ENCODE measurements at places on chromosomes 11 and 22.

- no peak for DNase-seq
Observed at GRCh38 chr22:23122992-23123803, 18.6 kb downstream of the RSPH14 start.

DNA sequence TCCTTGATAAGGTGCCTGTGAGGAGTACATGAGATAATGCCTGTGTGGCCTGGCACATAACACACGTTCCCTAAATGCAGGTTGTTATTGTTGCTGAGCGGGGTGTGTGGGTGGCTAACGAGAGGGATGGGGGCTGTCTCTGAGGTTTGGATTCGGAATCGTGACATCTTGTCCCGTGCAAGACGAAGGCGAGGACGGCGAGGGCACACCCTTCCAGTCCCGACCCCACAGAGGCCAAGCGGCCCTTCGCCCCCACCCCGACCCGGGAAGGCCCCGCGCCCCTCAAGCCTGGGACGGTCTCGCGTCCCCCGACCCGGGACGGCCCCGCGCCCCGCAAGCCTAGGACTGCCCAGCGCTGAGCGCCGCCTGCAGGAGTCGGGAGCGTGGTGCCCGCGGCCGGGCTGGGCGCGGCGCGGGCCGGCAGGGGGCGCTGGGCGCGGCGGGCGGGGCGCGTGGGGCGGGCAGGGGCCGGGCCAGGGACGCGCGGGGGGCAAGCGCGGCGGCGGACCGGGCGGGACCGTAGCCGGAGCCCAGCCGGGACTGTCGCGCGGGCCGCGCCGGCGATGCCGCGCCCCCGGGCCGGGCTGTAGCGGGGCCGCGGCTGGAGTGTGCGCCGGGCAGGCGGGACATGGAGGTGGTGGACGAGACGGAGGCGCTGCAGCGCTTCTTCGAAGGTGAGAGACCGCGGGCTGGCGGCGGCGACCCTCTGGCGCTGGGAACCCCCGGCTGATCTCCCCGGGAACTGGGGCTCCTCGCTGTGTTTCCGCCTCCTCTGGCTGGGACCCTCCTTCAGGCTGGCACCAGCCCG lies at the start of gene MYRF:
Gene MYRF, plus strand, starts transcription at position 520 of the 808 bp plus-strand sequence. Its CDS starts 109 bp downstream, at position 629.
- DNase-seq, result peak; percentile 35

GRCh38 chr11:1161410-1162137 lies 3.8 kb downstream of the MUC5AC start:
- no peak for DNase-seq

DNA sequence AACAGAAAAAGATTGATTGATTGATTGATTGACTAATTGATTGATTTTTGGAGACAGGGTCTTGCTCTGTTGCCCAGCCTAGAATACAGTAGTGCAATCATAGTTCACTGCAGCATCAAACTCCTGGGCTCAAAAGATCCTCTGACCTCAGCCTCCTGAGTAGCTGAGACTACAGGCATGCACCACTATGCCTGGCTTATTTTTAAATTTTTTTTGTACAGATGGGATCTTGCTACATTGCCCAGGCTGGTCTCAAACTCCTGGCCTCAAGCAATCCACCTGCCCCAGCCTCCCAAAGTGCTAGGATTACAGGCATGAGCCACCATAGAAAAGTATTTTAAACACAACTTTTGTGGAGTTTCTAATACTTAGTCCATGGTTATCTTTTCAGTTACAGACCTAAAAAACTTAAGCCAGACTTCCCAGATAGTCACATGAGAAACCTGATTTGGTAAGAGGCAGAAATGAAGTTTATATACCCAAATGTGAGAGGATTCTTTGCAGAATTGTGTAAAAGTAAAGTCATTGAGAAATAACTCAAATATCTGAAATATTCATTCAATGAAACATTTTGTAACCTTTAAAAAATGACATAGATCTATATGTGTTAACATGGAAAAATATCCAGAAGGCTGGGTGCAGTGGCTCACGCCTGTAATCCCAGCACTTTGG lies 186.5 kb downstream of the SWAP70 start:
- DNase-seq, result no peak

- DNase-seq, result no peak
Observed at GRCh38 chr11:12591706-12592105, 82.5 kb upstream of the TEAD1 start.

GRCh38 chr11:26048271-26048670 lies 283.7 kb upstream of the ANO3 start:
- DNase-seq, result no peak

DNA sequence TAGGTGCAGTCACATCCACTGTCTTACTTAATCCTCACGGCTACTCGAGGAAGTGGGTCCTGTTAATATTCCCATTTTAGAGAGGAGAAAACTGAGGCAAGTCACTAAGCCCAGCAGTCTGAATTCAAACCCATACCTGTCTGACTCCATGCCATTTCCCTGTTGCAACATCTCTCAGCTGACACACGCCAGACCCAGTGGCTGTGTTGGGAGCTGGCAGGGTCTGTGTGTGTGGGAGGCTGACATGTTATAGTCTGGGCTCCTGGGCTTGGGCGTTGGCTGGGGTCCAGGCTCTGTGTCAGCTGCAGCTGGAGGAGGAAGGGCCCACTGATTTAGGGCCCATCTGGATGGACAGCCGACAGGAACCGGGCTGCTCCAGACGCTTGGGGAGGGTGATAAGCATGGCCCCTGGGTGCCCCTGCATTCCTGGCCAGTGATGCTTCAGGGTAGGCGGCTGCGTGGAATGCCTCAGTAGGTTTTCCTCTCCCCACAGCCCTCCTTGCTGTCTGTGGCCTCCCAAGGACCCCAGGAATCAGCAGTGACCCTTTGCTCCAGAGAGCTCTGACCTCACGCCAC lies 562.5 kb downstream of the MN1 start:
- DNase-seq, result no peak

GRCh38 chr22:48093981-48094380 lies 1331.5 kb downstream of the TBC1D22A start:
- no peak for DNase-seq

GRCh38 chr11:2662430-2663299 lies 37.1 kb downstream of the KCNQ1OT1 start:
- no peak for DNase-seq

GRCh38 chr22:28411125-28411524 lies 268.5 kb downstream of the TTC28 start:
- DNase-seq, result no peak

DNA sequence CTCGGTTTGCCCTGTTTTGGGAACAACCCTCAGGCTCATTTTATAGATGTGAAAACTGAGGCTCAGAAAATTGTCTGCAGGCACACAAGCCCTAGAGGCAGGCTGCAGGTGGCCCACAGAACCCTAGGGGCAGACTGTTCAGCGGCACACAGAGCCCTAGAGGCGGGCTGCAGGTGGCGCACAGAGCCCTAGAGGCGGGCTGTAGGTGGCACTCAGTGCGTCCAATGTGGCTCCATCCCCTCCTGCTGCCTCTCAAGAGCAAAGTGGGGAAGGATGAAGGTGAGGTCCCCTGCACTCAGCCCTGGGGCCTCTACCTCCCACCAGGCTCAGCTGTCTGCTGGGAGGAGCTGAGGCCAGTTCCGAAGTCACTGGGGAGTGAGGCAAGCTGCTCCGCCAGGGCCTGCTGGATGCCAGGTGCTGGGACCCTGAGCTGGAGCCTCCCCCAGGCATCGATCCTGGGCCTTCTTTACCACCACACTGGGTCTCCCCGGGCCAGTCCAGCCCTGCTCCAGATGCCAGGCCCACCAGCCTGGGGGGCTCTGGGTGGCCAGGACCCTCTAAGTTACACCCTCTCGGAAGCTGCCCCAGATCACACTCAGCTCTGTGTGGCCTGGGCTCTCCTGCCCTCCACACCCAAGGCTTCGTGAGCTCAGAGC lies 2.3 kb downstream of the ACY3 start:
- DNase-seq, result peak; percentile 60

GRCh38 chr11:64230985-64231365 lies 627 bp downstream of the DNAJC4 start:
- DNase-seq, result no peak

DNA sequence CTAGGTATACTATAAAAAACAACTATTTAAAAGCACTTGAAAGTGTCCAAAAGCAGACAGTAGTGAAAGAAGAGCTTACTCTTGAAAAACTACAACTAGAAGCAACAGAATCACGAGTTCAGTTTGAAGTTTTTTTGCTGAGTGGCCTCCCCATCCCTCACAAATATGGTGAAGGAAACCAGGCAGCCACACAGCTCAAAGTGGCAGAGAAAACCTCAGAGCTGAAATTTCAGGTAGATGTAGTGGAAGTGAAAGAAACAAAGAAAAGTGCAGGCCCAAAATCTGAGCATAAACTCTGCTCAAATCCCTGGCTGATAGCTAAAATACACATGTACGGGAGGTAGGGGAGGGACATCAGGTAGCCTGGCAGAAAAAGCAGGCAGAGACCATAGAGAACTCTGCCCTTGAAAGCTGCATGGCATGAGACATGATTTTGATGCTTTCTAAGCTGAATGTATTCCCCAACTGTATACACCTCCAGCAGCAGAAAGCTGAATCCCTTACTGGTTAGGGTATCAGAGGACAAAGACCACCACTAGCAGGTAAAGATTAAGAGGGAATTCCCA lies 12.1 kb downstream of the BTBD10 start:
- no peak for DNase-seq

DNA sequence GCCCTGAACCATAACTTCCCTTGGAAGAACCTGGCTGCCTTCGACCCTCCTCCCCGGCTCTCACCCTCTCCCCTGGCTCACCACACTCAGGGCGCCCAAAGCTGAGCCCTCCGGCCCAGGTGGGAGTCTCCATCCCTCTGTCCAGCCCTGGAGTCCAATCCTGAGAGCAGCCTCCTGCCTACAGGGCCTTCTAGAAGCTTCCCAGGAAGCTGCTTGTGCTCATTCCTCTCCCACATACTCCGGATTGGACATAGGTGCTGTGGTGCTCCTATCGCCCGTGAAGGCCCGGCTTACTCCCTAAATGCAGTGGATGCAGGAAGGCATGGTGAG lies 1332.0 kb downstream of the BRD1 start:
- no peak for DNase-seq

DNA sequence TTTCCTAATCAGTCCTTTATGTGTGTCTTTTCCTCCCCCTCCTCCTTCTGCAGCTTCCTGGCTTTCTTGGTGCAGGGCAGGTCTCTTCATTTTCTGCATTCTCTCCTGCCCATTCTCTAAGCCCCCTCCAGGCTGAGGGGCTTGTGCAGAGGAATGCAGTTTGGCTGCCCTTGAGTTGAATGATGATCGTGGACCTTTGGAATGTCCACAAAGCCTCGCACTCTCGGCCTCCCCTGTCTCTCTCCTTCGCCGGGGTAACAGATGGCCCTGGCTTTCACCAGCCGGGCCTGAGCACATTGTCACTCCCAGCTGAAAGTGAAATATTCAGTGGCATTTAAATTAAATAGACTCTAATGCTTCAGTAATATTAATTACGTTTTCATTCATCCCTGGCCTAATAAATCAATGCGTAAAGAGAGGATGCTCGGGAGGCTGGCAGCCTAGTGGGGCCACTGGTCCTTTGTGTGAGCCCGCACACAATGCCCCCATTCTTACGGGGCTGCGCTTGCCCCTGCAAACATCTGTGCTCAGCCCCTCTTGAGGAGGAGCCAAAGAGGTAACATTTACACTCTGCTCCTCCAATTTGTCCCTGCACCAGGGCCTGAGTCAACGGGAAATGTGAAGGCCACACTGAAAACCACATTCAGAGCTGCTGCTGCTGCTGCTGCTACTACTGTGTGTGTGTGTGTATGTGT lies 64.9 kb upstream of the PAX6 start:
- no peak for DNase-seq

DNA sequence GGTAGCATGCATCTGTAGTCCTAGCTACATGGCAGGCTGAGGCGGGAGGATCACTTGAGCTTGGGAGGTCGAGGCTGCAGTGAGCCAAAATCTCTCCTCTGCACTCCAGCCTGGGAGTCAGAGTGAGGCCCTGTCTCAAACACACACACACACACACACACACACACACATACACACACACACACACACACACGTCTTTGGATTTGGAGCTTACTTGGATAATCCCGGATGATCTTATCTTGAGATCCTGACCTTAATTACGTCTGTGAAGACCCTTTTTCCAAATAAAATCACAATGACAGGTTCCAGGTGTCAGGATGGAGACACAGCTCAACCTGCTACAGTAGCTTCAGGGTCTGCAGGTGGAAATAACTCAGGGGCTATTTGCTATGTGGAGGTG lies 1.1 kb downstream of the UPB1 start:
- DNase-seq, result no peak

DNA sequence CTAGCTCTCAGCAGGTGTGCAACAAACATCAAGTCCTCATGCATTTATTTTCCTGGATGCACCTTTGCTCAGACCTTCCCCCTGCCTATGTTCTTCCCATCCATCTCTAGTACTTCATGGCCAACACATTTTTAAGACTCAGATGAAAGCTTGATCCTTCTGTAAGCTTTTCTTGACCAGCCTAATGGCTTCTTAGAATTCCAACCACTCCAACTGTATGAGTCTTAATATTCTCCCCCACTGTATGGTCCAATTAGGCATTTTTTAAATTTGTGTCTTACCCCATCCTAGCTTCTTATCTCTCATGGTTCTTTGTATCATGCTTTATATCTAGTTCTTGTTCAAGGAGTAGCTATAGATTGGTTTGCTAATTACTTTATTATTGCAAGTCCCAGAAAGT lies 44.8 kb downstream of the TENM4 start:
- DNase-seq, result no peak

DNA sequence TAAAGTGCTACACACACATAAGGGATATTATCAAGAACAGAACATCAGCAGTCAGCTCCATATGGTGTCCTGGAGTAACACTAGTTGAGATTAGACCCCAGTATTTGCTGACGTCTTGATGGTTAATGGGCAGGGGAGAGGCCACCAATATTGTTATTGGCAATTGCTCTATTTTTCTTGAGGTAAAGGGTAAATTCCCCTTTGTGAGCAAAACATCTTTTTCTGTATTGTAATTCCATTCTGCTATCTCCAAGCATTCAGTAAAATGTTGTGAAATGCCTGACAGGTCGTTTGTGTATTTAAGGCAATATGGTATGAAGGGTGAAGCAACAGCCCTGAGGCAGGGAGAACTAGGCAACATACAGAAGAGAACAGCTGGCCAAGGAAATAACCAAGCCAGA lies 21.9 kb downstream of the PC start:
- no peak for DNase-seq

DNA sequence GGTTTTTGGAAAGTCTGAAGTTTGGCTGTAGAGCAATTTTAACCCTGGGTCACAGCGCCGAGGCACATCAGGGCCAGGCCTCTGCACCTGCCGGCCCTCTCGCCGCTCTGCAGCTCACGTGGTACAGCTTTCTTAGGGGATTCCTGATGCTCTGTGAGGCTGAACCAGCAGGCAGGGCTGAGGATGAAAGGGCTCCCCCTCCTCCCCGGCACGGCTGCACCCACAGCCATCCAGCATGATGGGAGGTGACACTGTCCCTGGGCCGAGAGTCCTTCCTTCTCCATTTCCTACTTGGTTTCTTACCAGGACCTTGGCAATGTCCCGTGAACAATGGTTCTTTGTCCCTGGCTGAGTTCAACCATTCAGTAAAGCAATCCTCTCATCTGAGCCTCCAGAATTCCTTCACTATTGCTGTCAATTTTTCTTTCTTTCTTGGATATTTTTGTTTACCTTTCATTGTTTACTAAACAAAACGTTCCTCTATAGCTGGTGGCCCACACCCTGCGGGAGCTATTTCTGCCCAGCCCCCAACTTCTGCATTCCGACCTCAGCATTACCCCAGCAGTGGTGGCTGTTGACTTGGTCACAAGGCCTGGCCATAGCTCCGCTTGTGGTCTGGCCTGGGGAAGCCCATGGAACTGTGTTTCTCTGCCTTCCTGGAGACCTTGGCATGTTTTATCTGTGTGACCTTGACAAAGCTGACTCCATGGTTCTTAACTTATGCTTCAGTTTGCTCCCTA lies 172.8 kb upstream of the B3GAT1 start:
- DNase-seq, result no peak

GRCh38 chr11:12134236-12134585 lies 23.8 kb downstream of the MICAL2 start:
- DNase-seq, result no peak
